ENCODE measurements at places on chromosomes 5 and 9.

DNA sequence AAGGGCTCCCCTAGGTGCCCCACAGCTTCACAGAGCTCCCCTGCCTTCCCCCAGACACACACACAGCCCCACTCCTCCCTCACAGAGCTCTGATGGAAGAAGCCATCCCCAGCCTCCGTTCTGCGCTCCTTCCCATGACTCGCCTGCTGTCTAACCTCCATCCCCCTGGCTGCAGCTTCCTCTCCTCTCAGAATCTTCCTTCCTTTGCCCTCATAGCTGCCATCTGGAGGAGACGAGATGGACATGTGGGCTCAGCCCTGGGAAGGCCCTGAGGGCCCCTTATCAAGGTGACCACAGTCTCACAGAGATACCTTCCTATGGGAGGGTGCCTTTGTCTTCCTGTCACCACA is 94.3 kb downstream of the PCDH1 start:
- no peak for DNase-seq

DNA sequence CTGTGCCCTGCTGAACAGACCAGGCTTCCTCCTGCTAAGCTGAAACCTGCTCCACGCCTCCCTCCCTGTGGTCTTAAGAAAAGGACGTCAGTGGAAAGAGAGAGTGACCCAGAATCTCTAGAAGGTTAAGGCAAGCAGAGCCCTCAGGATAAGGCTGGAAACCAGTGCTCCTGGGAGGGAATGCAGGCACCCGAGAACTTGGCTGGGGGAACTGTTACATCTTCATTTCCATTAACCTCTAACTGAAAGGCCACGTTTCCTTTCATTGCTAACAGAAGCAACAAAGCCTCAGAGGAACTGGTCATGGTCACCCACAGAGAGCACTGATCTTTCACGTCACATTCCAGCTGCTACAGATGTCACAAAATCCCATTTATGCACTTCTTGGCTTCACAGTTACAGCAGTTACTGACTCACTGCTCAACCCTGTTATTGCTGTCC is 26.1 kb upstream of the AKNA start:
- no peak for DNase-seq

DNA sequence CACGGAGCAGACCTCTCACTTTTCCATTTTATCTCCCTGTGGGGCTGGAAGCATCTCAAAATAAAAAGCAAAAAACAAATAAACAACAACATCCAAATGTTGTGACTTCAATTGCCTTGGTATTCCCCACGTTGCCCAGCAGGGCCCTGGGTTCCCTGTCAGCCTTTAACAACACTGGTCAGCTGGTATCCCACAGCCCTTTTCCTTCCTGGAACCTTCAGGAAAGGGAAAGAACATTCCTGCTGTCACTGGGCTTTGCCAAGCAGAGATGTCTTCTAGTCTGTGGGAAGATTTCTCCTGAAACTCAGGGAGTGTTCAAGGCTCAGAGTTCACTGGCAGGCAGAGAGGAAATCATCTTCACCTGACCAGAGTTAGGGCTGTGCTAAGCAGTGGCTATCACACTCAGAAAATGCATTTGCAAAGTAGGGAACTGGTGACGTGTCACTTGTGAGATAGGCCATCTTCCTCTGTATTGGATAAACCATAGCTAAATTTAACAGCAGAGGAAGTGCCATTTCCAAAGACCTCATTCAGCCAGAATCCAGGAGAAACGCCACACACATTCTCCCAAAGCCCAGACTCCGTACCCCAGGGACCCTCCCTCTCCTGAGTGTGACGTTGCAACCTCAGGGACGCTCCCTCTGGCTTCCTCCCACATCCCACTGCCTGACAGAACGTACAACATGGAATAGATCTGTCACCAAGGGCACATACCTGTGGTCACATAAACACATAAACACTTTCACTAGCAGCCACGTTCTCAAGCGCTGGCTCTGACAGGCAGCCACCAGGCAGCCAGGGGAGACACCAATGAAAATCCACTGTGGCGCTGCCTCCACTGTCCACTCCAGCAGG is 274.0 kb upstream of the DAPK1 start:
- no peak for DNase-seq

- DNase-seq, result no peak
These were observed 1.9 kb downstream of the LPAR1 start for GRCh38 chr9:111036429-111036789.

DNA sequence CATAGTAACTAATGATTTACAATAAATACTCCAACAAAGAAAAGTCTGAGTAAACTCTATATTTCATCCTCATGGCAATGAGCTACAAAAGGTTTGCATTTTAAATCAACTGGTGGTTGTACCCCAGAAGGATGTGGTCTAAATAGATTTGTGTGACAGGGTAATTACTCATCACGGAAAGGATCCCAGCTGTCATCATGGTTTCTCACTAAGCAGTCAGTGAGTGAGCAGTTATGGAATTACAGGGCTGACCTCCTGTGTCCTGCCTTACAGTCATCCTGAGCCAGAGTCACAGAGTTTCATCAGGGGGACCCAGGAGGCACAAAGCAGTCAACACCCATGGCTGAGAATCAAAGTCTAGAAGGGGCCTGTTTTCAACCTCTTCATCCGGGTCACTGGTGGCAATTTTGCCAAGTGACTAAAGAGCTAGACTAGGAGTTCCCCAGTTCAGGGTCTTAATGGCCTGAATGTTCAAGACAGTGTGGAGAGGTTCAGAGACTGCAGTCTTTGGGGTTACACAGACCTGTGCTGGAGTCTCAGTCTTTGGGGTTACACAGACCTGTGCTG is 210.7 kb upstream of the SLC24A2 start:
- DNase-seq, result no peak

GRCh38 chr5:168227973-168228615 is 63.4 kb upstream of the WWC1 start:
- peak; percentile 3 for DNase-seq

DNA sequence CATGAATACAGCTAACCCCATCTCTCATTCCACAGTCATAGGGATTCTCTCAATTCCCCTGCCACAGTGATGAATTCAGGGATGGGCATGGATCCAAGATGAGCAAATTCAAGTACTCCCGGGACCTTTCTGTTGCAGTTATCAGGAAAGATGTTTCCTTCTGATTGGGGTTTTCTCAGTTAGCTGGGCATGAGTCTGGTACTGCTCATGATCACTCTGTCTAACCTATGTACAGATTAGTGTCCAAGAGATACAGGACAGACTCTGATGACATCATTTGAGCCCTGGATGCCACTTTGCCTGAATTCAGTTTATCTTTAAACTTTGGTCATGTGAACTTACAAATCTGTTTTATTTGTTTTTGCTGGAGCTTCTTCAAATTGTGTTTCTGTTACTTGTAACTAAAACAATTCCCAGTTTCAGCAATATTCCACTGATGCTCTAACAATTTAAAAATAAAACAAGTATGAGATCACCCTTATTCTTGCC is 257.7 kb upstream of the KLF9 start:
- DNase-seq, result no peak

- no peak for DNase-seq
These were observed 19.0 kb downstream of the KDM3B start for GRCh38 chr5:138371454-138371853.

DNA sequence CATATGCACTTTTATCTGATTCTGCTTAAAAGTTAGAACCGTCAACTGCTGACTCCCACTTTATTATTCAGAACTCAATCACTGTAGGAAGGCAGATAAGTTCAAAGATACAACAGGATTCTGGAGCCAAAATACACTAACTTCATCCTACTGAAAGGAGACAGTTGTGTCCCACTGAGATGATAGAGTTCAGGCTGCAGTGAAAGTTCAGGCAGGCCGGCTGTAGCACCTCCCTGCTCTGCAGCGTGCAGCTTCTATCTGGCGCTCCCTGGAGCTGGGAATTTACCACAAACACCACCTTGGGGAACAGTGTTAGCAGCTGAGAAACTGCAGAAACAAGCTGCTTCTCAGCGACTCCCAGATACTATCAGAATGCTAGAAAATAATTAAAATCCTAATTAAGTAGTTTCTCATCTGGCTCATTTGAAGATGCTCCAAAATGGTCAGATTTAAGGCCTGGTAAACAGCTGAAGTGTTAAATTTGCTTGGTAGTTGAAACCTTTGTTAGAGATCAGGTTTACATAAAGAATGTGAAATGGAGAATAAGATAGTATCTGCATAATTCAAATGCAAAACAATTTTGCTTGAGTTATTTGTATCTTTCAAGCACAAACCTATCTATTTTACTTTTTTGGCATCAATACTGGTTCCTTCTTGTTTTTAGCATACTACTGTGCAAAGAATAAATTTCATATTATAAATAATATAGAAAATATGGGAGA is 52.3 kb upstream of the CNTLN start:
- DNase-seq, result no peak

- no peak for DNase-seq
These were observed 39.4 kb downstream of the KLHL3 start for GRCh38 chr5:137696481-137696880.

GRCh38 chr5:23718564-23718963 is 211.2 kb downstream of the PRDM9 start:
- DNase-seq, result no peak

DNA sequence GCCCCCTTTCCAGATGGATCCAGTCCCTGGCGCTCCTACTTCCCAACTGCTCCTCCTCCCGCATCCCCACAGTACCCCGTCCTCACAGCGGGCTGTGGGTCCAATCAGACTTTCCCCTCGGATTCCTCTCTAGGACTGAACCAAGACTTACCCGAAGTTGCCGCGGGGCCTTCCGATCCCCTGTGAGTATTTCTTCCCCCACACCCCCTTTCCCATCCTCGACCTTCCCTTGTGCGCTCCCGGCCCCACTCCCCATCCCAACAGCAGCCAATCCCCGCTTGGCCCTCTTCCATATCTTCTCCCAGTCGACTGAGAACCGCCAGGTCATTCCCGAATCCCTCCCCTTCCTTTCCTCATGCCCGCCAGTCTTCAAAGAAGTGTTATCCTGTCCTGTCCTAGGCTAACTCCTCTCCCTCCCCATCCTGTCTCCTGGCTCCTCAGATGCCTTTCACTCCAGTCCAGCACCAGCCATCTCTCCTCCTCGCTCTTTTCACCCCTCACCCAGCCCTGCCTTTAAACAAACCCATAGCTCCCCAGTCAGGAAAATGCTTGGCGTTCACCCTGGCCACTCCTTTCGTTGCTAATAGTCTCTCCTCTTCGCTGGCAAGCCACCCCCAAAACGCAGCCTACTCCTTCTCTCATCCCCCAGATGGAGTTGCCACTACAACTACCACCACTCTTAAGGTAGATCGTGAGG is 646 bp downstream of the SWI5 start:
- no peak for DNase-seq

DNA sequence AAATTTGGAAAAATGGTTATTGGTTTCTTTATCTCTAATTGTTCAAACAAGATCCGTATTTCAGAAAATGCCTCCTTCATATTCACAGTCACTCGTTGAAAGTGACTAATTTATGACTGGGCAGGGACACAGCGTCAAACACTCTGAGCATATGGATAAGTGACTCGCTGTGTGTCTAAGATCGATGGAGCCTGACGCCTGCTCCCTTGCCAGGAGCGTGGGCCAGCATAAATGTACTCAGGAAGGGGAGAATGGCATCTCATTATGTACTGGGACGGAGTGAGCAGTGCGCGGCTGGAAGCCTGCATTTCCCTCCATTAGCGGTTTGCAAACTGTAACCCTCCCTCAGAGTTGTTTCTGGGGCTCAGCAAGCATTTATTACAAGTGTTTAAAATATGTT is 79.8 kb upstream of the CAST start:
- no peak for DNase-seq

DNA sequence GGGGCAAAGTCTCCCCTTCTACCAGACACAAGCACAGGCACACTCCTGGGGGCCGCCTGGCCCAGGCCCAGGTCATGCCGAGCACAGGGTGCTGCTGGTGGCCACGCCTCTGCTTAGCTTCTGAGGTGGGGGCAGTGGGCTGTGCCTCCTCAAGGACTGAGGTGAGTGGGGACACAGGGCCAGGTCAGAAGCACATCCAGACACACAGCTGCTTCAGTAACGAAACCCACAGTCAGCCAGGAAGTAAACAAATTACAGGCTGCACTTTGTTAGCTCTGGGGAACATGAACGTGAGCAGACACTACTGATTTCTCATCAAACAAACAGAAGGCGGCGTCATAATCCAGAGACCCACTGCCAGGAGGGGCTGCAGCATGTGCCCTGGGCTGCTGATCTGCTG is 192.4 kb downstream of the HSPA4 start:
- DNase-seq, result no peak

DNA sequence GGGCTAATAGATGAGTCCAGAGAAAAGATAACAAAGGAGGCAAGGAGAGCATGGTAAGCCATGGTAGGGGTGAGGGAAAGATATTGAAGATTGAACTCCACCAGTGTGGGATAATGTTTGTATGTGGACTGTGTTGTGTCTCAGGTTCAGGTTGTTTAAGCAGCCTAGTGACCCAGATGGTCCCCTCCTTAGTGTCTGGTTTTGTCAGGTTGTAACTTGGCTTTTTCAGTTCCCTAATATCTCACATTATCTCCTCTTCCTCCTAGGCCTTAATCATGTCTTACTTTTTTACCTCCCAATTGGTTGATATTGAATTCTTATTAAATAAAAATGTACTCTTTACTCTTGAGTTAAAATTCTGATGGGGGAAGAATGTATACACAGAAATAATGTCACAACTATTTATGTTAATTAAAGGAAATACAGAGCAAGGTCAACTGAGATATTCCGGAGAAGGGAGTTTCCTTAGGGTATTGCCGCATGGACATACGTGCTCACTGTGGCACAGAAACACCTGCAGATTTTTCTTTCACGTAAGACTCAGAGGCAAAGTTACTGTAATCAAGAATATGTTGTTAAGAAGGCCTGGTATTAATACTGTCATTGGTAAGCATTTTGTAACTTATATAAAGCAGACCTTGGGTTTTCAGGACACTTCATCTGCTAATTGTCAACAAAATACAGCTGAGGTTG is 23.4 kb upstream of the SH3GL2 start:
- DNase-seq, result no peak

DNA sequence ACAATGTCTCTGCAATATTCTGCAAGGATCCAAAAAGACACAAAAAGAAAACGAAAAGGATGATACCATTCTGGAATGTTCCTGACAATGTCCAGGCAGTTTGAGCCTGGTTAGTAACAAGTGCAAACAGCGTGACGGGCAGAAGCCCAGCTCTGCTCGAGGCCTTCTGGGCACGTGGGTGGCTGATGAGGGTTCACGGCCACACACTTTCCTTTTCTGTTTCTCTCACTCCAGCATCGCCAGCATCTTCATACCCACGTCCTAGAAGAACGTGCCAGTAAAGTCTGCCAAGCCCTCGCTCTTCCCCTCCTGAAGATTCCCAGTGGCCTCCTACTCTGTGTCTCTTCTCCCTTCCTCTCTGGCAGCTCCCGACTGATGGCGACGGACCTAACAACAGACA is 36.7 kb downstream of the COL23A1 start:
- DNase-seq, result no peak
